Glomerular endothelial cell (primary cell): ENCODE measurements at places on chromosomes 1 and 21. TPM values are rescaled to one million over a fixed set of nuclear protein-coding genes. Genes with fewer than 3 reads are reported as not detected.

The MTARC1 gene
- total RNA-seq, result 0.93 and 2.1 TPM in 2 replicates

The MROH7 gene
- total RNA-seq, result not detected in 2 replicates

The SPRR2G gene
- total RNA-seq, result not detected in 2 replicates

The ADGRL4 gene
- 170 and 186 TPM in 2 replicates for total RNA-seq

The ZNF683 gene
- total RNA-seq, result not detected in 2 replicates

The CELF3 gene
- total RNA-seq, result not detected in 2 replicates

DNA sequence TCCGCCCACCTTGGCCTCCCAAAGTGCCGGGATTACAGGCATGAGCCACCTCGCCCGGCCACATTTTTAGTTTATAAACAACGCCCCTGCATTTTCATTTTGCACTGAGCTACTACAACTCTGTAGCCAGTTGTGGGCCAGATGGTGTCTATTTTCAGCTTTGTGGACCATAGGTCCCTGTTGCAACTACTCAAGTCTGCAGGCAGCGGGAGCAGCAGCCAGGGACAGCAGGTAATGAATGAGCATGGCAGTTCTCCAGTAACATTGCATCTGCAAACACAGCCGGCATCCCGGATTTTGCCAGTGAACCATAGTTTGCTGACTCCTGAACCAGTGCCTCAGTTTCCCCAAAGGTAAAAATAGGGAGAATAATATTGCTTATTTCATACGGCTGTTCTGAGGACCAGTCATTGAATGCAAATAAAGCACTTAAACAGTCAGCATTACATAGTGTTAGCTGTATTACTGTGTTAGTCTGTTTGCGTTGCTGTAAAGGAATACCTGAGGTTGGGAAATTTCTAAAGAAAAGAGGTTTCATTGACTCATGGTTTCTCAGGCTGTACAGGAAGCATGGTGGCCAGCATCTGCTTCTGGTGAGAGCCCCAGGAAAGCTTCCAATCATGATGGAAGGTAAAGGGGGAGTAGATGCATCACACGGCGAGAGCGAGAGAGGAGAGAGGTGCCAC lies 65.5 kb upstream of the SLC45A1 start:
- no peak for DNase-seq

- no peak for DNase-seq
Measured at GRCh38 chr1:17861685-17862084, 106.6 kb downstream of the ACTL8 start.

DNA sequence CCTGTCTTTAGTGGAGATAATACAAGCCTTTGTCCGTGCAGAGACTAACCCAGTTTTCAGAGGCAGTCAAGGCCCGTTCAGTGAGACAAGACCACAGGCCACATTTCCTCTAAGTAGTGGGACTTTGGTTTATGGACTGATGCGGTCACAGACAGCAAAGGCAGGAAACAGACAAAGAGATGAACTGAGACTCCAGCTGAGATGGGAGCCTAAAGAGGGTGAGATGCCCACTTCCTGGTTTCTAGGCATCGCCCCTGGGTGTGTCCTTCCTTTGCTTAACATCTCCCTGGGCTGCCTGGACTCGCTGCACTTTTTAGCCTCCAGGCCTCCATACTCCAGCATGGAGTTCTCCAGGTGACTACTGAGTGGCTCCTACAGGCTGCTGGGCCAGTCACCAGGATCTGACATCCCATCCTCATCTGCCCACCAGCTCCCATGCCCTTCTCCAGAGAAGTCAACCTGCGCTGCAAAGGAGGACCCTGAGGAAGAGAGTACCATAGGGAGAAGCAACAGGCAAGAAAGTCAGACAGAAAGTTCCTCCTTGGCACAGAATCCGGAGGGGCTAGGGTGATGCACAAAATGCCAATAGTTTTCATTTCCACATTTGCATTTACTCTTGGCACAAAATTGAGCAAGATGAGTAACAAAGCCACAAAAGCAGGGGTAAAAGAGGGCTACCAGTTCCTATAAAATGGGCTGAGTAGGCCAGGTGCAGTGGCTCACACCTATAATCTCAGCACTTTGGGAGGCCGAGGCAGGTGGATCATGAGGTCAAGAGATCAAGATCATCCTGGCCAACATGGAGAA lies 15.1 kb downstream of the THEMIS2 start:
- DNase-seq, result no peak

DNA sequence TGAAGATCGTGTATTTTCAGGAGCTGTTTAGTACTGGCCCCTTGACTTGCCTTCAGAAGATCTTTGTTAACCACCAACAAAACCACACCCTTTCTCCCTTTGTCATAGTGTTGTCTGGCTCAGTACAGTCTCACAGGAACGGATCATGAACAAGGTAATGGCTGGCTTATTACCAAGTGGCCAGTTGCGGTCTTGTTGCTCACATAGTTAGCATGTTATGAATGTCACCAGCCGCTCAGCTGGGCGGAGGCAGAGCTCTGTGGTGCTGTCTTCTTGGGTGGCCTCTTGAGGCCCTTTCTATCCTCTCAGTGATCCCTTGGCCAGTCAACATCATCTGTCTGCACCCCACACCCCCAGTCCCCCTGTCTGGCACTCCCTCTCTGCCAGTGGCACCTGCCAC lies 21.4 kb downstream of the CNIH3 start:
- no peak for DNase-seq

GRCh38 chr1:112464501-112464900 lies 44.3 kb upstream of the WNT2B start:
- DNase-seq, result no peak

- no peak for DNase-seq
Measured at GRCh38 chr1:201096977-201097856, 15.0 kb downstream of the CACNA1S start.

DNA sequence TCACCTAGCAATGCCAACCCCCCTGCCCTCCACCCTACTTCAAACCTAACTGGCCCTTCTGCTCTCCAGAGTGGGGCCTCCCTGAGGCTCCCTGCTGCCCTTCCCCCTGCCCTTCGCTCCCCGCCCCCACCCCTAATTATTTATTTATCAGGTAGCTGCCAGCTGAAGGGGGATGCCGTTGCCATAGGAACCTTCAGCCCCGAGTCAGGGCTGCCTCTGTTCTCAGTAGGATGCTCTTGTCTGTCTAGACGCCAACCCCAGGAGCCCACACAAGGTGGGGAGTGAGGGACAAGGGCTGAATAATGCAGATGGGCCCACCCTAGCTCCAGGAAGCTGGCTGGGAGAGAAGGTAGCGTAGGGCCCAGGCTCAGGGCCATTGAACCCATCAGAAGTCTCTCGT lies 41.1 kb downstream of the NKAIN1 start:
- no peak for DNase-seq

GRCh38 chr21:45887120-45887611 lies 94.4 kb upstream of the COL6A1 start:
- no peak for DNase-seq

DNA sequence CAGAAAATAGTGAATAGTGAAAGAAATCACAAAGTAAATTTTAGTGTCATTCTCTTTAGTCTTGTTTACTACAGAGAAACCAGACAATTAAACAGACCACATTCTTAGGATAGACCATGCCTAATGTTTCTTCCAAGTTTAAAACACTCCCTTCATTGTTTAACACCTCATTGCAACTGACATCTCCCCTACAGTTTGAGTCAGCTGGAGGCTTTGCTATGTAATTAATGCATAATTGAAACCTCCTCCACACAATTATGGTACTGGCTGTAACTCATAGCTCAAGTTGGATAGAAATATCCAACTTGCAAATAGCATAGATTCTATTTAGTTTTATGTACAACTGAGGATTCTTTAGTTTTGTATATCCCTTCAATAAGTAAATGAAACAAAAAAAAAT lies 35.2 kb upstream of the B3GALT2 start:
- DNase-seq, result no peak

DNA sequence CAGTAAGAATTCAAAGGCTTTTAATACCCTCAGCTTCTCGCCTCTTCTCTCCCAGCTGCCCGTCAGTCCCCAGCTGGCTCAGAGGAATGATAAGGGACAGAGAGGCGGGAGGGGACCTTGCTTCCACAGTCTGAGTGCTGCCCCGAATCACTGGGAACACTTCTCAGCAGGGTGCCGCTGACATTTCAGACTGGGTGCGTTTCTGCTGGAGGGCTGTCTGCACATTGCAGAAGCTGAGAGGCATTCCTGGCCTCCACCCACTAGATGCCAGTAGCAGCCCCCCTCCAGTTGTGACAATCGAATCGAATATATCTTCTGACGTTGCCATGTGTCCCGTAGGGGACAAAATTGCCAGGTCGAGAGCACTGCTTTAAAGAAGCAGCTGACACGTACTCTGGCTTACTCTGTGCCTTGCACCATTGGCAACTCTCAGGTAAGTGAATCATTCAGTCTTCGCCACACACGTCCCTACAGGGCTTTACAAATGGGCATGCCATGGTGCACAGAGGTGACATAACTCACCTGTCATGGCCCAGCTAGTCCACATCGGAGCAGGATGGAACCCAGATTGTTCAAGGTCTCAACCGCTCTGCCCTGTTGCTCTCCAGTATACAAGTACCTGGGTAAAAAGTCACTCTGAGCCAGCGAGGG lies 23.9 kb downstream of the CTNNBIP1 start:
- DNase-seq, result no peak

DNA sequence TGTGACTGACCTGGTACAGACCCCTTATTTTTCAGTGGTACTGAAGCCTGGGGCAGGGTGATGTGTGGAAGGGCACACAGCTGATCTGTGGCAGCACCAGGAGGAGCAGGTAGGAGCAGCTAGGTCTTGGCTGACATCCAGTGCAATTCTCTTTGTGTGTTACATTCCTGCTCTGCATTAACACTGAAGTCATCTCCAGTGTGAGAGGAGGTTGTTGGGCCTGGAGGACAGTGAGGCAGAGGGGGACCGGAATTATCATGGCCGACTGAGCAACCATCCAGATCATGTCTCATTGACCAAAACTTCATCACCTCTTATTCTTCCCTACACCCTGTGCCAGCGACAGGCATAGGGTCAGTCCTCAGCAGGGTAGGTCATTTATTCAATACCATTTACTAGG lies 1.5 kb downstream of the SLAMF8 start:
- DNase-seq, result no peak

DNA sequence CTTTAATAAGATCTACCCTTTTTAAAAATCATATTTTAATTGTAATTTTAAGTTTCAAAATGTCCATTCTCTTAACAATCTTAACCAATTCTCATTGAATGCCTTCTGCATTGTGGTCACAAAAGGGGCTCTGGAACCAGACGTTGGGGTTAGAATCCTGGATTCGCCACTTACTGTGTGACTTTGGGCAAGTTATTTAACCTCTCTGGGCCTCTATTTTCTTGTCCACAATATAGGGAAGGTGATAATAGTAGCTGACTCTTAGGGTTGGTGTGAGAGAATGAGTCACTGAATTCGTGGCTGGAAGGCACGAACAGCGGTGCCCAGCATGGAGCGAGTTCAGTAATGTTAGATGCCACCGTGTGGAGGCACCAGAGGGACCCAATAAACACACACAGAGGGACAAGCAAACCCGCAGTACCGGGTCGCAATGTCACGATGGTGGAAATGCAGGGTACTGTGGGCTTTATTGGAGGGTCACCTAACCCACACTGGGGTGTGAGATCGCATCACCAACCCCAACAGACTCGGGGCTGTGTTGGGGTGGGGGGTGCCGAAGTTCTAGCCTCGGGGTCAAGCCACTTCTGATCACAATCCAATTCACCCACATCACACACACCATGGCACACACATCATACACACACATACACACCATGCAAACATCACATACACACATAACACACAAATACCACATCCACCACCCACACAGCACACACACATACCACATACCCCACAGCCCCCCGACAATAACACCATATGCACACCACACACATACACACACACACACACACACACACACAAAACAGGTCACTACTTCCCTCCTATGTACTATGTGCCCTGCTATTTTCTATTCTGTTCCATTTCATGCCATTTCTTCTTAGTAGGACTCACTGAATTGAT lies 27.0 kb upstream of the IFNAR2 start:
- DNase-seq, result no peak
